ENCODE measurements at places on chromosomes 16 and 17.

- DNase-seq: no peak
Measured at GRCh38 chr16:28326881-28327610, 34.7 kb downstream of the SBK1 start.

DNA sequence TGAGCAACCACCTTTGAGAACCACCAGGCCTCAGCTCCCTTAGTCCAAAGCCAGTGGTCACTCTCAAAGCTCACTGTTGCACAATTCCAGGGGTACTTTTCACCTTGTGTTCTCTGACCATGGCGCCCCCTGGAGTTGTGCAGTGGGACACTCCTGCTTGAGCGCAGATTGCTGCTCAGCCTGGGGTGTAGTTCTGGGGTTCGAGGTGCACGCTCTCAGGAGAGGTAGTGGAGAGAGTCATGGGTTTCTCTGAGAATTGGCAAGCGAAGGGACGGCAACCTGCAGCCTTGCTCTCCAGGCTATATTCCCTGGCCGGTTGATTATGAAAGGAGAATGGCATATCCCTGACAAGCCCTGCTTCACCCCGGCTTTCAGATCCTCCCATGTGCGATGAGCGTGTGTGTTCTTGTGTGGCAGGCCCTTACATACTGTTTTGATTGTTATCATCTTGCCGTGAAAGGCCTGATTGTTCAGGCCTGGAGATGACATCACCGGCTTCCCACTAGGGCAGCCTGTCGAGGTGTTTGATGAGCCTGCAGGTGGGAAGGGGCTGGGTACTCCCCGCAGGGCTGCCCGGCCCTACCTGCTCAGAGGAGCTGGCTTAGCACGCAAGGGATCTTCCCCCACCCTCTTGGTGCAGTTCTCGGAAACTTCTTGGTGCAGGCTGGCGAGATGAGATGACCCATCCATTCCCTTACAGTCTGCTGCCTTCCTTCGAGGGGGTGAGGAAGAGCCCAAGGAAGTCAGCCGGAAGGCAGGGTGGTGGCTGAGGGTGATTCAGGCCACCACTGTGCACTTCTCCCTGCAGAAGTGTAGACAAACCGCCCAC is 431.2 kb downstream of the SLC39A11 start:
- DNase-seq: no peak

DNA sequence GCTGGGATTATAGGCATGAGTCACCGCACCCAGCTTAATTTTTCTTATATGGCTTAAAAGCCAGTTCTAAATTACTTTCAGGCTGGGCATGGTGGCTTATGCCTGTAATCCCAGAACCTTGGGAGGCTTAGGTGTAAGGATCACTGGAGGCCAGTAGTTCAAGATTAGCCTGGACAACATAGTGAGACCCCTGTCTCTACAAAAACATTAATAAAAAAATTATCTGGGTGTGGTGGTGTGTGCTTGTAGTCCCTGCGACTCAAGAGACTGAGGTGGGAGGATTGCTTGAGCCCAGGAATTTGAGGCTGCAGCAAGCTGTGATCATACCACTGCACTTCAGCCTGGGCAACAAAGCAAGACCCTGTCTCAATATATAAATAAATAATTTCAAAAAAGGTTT is 10.8 kb upstream of the SMARCD2 start:
- DNase-seq: no peak

GRCh38 chr17:82229698-82230608 is 1.1 kb downstream of the SLC16A3 start:
- DNase-seq: no peak

DNA sequence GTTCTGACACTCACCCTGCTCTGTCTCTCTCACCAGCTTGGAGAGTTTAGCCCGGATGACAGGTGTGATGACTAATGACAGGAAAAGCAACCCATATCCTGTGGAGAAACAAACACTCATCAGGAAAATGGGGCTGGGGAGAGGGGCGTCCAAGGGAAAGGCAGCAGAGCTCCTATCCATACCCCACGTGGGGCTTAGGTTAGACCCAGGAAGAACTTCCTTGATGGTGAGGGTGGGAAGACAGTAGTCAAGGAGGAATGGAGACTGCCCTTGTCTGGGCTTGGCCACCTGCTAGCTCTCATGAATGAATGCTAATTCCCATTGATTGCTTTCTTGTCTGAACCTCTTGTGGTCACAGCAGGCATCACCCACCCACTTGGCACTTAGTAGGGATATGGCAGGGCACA is 3.8 kb downstream of the SLC46A1 start:
- no peak for DNase-seq

- DNase-seq: no peak
Measured at GRCh38 chr17:66387392-66387981, 85.1 kb downstream of the PRKCA start.

GRCh38 chr16:55204069-55204468 is 119.9 kb upstream of the IRX6 start:
- no peak for DNase-seq
